ENCODE measurements at places on chromosomes 16 and 17.

DNA sequence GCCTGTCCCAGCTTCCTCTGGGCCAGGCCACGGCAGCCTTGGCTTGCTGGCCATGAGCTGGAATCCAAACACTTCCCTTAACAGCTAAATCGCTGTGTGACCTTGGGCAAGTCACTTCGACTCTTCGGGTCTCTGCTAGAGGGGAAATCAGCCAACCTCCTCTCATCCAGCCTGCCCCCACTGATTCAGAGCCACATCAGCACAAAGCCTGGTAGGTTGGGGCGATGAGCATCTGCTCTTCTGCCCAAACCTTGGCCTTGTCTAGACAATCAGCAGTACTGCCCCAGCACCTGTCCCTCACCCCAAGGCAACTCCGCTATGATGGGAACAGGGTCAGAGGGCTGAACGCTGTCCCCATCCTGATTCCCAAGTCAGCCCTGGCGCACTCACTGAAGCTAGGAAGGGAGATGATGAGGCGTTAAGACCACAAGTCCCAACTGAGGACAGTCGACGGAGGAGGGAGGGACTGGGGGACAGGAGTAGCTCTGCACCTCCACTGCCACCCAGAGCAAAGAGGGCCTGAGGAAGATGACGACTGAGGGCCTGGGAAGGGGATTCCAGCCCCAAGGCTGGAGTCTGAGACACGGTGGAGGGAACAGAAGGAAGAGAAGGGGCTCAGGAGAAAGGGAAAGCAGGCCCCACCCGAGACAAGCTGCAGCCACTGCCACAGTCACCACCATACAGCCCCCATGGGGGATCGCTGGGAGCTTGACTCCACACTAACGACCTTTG, 1.3 kb downstream of the CLUH start:
- no peak for DNase-seq

DNA sequence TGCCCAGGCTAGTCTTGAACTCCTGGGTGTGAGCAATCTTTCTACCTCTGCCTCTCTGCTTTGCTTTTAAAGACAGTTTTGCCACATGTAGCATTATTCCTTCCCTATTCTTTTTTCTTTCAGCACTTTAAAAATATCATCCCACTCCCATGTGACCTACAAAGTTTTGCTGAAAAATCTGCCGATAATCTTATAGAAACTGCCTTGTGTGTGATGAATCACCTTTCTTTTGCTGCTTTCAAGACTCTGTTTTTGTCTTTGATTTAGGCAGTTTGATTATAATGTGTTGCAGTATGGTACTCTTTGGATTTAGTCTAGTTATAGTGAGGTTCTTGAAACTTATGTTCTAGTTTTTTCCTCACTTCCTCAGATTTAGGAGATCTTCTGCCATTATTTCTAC, 142.0 kb upstream of the KIF2B start:
- no peak for DNase-seq

- no peak for DNase-seq
These were observed 17.5 kb downstream of the ATP2A3 start for GRCh38 chr17:3946711-3947235.

GRCh38 chr17:41600318-41600717, 12.2 kb downstream of the KRT16 start:
- DNase-seq = no peak

- peak; percentile 68 for DNase-seq
These were observed 2.2 kb downstream of the SLC12A3 start for GRCh38 chr16:56866955-56867830.

DNA sequence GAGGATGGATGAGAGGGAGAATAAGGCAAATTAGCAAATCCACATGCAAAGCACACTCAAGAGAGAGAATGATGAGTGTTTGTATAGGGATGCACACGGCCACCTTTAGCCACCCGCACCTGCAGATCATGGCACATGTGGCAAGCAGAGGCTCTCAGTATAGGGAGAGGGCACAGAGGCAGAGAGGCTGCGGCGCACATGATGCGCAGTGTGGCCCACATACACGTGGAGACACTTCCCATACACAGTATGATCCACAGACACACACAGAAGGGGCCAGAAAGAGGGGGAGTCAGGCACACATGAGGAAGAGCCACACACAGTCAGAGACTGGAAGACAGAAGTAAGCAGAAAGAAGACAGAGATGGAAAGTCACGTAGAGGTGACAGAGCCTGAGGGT, 6.5 kb upstream of the CHD3 start:
- DNase-seq = no peak

Measured in NCI-H2107 (cell line).